ENCODE measurements at places on chromosomes 2 and 18. TPM values are rescaled to one million over a fixed set of nuclear protein-coding genes. Genes with fewer than 3 reads are reported as not detected.

Gene NCL
- polyA plus RNA-seq, result 745 TPM

DNA sequence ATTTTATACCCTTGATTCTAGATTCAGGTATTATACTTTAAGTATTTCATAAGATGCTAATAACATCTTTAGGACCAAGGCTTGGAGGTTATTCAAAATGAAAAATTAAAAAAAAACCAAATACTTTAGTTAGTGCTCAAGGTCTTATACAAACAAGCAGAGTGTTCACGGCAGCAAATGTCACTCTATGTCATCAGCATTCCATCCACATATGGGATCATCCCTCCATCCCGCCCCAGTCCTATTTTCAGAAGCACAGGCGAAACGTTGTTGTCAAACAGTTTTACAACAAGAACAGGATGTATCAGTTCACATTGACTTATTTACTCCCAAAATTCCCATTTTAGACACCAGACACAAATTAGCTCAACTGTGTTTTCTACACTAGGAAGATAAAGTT lies 83.7 kb downstream of the DSEL start:
- no peak for DNase-seq

- DNase-seq, result no peak
Observed at GRCh38 chr2:19846030-19846429, 55.8 kb downstream of the TTC32 start.

GRCh38 chr2:29270701-29271121 lies 155.5 kb downstream of the CLIP4 start:
- no peak for DNase-seq

Data from A549 (cell line).